SK-MEL-5 (cell line): ENCODE measurements at places on chromosomes 12 and 14. TPM values are rescaled to one million over a fixed set of nuclear protein-coding genes. Genes with fewer than 3 reads are reported as not detected.

EIF2S3B gene
- 1.3 and 2.5 TPM in 2 replicates for total RNA-seq

TSPAN19 gene
- total RNA-seq: 0.48 and 0.69 TPM in 2 replicates

- DNase-seq: no peak
Measured at GRCh38 chr12:43912859-43913258, 77.0 kb downstream of the TMEM117 start.

GRCh38 chr12:106018286-106018685 lies 120.5 kb downstream of the NUAK1 start:
- no peak for DNase-seq

- no peak for DNase-seq
Measured at GRCh38 chr12:118354903-118355302, 17.8 kb downstream of the TAOK3 start.

DNA sequence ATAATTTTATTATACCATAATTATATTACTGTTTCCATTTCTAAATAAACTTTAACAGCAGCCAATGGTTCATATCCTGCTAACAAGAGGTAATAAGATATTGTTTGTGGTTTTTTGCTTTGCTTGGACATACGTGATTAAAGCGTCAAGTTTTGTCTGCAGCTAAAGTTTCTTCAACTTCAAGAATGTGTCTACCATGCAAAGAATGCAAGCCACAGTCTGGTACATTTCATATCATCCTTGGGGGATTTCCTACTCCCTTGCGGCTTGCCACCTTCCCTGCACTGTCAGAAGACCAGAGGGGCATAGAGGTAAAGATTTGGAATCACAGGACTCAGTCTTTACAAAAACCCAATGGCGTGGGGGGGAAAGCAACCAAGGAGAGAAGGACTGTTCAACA lies 125.2 kb downstream of the MED13L start:
- no peak for DNase-seq

ZBTB39 gene
- 5.6 and 6.0 TPM in 2 replicates for total RNA-seq

DNA sequence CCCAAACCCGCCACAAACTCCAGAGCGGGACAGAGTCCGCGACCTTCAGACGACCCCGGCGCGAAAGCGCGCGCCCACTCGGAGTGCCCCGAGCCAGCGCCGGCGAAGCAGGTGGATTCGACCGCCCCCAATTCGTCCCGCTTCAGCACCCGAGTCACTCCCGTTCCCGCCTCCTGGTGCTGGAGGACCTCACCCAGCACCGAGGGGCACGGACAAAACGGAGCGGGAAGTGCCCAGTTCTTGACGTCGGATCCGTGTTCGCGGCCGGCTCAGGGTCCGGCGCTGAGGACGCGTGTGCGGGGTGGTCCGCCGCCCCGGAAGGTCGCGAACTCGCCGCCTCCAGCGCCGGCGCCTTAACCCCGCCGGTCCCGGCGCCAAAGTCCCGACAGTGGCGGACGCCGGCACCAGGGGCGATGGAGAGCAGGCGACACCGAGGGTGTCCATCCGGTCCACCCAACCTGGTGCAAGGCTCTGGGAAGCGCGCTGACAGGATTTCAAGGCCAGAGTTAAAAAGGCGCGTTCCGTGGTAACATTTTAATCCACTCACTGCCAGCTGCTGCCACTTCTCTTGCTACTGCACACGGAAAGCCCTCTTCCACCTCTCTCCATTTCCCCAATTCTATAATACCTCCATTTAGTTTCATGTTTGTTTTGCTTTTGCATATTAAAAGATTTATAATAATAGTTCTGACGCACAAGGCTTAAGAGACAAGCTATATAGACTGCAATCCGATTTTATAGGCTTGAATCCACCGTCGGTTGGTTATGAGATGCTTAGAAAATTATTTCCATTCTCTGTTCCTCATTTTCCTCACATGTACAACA lies 240.0 kb upstream of the CPNE8 start:
- peak; percentile 78 for DNase-seq

PTHLH gene
- total RNA-seq: 0.16 and 0.37 TPM in 2 replicates

DNA sequence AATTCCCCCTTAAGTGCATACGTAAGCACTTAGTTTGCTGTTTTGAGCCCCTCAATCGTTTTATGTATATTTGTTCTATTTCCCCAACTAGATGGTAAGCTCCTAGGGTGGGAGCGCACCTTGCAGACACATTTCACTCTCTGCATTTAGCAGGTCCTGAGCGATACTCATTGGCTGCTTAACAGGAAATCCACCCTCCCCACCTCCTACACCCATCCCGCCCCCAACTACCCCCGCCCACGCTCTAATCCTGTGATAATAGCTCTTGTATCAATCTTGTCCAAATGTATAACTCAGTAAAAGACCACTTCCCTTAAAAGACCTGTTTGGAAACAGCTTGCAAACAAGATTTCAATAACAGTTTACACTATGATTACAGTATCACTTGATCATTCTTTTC lies 8.1 kb downstream of the LPAR5 start:
- no peak for DNase-seq
